ENCODE measurements at places on chromosomes 6 and 20.

DNA sequence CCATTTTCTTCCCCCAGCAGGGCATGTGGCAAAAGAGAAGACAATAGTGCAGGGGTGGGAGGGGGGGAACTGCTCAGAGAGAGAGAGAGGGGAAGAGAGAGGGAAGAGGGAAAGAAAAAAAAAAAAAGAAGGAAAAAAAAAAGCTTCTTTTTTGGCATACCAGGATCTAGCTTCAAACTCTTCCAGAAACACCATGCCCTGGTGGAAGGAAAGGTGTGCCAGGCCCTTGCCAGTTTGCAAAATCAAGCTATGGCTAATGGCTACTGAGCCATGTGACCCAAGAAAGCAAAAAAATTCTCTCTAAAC, 326 bp downstream of the ZMYND8 start:
- DNase-seq = no peak

GRCh38 chr6:73710470-73710869, 14.5 kb downstream of the CD109 start:
- DNase-seq = no peak

- no peak for DNase-seq
Observed at GRCh38 chr6:89611666-89612065, 26.9 kb downstream of the LYRM2 start.

- no peak for DNase-seq
Observed at GRCh38 chr20:22688485-22688884, 104.1 kb upstream of the FOXA2 start.

- DNase-seq = no peak
Observed at GRCh38 chr20:57528148-57528547, 3.2 kb upstream of the CTCFL start.

Measured in activated CD4-positive, alpha-beta T cell treated with anti-CD3 and anti-CD28 coated beads, Interleukin-2, amount 10 ng/mL, durations not matched to agents 7 days and 5 days (primary cell).